Keratinocyte (primary cell): ENCODE measurements at places on chromosomes 12 and 14.

DNA sequence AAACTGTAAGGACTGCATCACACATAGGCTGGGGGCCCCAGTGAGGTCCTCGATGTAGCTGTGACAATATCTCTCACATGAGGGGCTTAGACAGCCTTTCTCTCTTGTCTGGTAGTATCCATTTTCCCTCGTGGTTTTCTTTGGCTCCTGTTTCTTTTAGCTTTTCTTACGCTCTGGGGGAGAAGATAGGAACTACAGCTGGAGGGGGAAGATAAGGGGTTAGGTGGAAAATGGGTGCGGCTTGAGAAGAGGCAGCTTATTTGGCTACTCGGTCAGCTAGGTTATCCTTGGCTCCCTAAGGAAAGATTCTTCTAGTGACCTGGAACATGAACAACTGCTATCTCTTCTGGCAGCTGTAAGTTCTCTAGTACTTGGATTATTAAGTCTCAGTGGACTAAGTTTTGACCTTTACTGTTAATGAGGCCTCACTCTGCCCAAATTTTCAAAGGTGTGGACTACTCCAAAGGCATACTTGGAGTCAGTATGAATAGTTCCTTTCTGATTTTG lies 28.7 kb upstream of the CPNE8 start:
- DNase-seq = no peak

GRCh38 chr14:70955543-70956480 lies 48.6 kb downstream of the PCNX1 start:
- DNase-seq = no peak

- DNase-seq = no peak
Observed at GRCh38 chr12:51071663-51072062, 11.7 kb downstream of the CSRNP2 start.

- no peak for DNase-seq
Observed at GRCh38 chr12:64124511-64125197, 97.4 kb downstream of the KICS2 start.

DNA sequence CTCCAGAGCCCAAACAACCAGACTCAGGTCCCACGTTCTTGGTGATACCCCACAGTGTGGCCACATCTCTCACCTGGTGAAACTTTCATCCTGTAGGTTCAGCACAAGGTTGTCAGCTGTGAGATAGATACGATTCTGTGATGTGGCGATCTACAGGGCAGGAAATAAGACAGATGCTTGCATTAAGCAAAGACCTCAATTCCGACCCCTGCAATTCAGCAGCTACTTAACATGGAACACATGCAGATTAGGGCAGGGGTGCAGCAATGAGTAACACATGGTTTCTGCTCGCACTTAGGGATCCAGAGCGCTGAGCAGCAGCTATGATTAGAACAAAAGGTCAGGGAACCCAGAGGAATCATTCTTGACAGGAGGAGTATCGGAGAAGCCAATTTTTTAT lies 4.1 kb downstream of the PHB2 start:
- no peak for DNase-seq

DNA sequence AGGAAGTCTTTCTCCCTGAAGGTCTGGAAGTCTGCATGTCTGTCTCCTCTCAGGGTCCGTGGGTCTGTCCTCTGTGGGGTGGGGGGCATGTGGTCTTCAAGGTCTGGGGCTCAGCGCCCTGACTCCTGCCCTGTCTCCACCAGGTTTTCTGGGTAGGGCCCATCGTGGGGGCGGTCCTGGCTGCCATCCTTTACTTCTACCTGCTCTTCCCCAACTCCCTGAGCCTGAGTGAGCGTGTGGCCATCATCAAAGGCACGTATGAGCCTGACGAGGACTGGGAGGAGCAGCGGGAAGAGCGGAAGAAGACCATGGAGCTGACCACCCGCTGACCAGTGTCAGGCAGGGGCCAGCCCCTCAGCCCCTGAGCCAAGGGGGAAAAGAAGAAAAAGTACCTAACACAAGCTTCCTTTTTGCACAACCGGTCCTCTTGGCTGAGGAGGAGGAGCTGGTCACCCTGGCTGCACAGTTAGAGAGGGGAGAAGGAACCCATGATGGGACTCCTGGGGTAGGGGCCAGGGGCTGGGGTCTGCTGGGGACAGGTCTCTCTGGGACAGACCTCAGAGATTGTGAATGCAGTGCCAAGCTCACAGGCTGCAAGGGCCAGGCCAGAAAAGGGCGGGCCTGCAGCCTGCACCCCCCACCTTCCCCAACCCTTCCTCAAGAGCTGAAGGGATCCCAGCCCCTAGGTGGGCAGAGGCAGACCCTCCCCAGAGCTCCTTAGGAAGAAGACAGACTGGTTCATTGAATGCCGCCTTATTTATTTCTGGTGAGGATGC lies 3.4 kb downstream of the AQP5 start:
- DNase-seq = no peak

DNA sequence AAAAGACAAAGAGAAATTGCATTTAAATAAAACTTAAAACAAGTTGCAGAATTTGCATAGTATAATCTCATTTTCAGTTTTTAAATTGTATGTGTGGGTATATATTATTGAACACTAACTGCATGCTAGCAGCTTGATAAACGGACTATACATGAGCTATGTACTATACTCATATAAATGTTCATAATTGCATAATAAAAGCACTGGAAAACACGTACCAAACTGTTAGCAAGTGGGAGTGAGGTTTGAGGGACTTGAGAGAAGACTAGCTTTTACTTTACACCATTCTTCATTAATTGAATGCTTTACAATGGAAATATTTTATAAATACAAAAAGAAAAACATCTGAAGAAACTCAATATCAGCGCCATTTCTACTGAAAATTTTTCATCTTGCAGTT lies 32.2 kb upstream of the MDM1 start:
- no peak for DNase-seq

- DNase-seq = no peak
Observed at GRCh38 chr12:49144384-49144783, 13.2 kb upstream of the TUBA1B start.

- DNase-seq = no peak
Observed at GRCh38 chr12:94244165-94245133, 96.1 kb downstream of the PLXNC1 start.

DNA sequence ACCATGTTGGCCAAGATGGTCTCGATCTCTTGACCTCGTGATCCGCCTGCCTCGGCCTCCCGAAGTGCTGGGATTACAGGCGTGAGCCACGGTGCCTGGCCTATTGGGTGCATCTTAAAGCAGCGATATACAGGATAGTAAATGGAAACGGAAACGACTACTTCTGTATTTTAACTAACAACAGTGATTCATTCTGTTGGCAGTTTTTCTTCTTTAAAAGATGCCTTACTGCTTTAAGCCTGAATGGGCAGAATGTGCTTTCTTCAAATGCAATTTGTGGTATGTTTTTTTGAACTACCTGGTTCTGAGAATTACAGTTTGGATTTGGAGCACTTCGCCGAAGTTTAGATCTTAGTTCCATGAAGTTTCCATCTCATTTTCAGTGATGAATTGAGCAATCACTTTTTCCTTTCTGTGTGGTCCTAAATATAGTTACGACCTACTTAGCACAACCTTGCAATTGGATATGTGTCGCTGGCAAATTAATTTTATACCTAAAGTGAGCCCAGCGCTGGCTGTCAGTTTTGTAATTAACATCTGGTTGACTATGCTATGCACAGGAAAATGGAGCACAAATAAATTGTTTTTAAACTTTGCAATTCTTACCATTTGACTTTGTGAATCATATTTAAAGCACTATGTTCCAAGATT lies 53.6 kb upstream of the EIF5 start:
- no peak for DNase-seq

DNA sequence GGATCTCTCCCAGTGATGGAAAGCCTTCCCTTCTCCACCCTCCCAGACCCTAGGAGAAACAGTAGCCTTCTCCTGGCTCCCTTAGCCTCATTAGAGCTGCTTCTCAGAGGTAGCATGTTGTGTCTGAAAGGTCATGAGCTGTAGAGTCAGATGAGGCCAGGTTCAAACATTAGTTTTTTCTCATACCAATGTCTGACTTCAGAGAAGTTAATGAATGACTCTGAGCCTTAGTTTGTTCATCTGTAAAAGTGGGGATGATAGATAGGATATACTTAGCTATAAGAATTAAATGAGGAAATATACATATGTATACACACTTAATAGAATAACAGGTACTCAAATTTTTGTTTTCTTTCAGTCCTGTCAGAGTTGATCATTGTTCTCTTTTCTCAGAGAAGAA lies 523 bp downstream of the SLC6A13 start:
- no peak for DNase-seq

DNA sequence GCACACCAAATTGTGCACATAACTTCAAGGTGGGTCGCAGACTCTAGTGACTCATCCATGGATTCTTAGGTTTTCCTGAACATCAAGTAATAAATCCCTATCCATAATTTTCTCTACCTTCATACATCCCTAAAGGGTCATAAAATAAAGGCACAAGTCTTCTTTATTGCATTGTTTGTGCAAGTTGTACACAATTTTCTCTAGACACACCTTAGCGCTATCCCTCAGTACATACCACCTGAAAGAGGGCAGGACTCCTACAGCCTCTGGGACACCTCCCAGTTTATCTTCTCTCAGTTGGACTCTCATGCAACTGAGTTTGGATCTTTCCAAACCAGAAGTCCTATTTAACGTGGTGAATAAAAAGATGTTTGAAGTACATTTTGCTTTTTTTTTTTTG lies 168.5 kb upstream of the BMP4 start:
- no peak for DNase-seq

GRCh38 chr14:34668111-34668510 lies 38.2 kb upstream of the SNX6 start:
- DNase-seq = no peak

GRCh38 chr14:48874711-48875110 lies 711.5 kb downstream of the RPS29 start:
- no peak for DNase-seq

- no peak for DNase-seq
Observed at GRCh38 chr14:105492031-105492970, 1.3 kb downstream of the TEDC1 start.

DNA sequence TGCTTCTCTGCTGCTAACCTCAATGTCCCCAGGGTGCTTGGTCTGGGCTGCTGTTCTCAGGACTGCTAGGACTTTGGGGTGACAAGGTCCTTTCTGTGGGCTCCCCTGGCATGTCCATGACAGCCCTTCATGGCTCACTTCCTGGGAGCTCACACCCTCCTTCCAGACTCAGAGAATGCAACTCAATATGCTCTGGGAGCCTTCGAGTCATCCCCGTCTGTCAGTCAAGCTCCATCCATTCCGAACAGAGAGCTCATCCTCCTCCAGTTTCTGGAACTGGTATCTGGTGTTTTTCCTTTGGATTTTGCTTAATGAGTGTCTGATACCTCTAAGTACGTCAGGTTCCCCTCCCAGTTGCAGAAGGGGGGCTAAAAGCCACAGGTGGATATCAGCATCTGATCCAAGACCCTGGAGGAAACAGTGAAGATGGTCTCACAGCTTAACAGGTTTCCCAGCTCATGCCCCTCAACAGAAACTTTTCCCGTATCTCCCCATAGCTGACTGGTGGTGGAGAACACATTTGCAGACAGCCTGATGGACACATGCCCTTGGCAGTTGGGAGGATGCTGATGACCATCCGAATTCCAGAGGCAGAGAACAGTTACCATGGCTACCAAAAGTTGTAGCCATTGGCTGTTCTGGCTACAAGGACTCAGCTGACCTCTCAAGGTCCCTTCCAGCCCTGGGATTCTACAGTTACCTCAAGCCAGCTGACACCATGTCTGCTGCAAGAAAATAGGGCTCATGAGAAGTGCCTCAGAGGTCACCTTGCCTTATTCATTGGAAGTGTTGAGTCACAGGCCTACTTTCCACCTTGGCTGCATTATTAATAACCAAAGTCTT lies 9.5 kb upstream of the RAB35 start:
- no peak for DNase-seq

DNA sequence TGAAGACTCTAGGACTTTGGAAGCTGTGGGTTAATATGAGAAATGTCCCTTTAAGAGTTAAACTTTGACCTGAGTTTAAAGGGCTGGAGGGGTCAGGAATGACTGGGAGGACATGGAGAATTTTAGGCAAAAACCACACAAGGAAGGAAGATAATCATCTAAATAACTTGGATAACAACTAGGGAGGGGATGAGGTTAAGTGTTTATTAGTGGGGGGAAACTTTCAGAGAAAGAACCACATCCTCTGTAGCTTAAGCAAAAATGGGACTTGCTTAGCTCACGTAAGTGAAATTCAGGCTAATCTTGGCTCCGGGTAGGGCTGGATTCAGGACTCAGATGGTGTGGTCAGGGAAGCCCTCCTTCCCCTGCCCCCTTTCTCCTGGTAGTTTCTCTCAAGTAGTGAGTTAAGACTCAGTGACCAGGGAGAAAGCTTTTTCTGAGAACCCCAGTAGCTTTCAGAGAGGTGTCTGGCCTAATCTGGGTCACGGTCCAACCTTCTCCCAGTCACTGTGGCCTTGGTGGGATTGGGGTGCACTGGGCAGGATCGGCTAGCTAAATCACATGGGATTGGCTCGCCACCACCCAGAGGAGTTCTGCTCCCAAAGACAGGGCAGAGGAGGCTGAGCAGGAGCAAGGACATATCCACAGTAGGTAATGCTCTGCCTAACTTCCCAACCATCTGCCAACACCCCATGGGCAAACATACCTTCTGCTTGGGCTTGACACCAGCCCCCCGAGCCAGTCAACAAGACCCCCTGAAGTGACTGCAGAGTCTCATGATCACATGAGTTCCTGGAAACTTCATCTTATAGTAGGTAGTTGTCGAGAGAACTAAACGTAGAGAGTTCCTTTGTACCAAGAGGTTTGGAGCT lies 52.8 kb downstream of the ARF6 start:
- DNase-seq = no peak

DNA sequence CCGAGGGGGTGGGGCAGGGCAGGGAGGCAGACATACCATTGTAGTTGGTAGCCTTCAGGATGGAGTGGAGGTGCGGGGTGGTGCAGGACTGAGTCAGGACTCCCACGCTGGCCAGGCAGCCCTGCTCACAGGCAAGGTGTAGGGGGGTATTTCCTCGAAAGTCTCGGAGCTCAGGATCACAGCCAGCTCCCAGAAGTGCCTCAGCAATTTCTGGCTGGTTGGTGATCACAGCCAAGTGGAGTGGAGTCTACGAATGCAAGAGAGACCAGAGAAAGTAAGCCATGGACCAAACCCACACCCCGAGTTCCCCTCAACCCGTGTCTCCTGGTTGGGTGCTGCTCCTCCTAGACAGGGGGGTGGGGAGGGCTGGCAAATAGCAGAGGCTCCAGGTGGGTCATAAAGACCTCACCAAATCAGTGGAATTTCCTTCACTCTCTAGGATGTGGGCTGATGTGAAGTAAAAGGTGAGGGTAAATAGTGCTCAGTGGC lies 1.4 kb downstream of the NFKBIA start:
- DNase-seq = no peak

GRCh38 chr12:65171073-65171472 lies 1.7 kb downstream of the LEMD3 start:
- DNase-seq = no peak

DNA sequence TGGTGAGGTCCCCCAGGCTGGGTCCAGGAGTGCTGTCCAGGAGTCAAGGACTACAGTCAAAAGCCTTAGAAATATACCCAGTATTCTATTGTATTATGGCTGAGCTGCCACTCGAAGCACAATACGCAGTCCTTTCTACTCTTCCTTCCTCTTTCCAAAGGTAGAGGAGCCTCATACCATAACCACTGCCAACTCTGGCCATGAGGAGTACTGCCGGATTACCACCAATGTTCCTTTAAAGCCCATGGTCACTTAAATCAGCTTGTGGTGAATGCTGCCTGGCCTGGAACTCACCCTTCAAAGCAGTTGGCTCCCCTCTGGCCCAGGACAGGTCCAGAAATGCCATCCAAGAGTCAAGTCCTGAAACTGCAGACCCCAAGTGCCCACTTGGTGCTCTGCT lies 425.4 kb downstream of the SLC16A7 start:
- no peak for DNase-seq

GRCh38 chr12:31876568-31877424 lies 82.4 kb upstream of the RESF1 start:
- no peak for DNase-seq

- no peak for DNase-seq
Observed at GRCh38 chr12:7907009-7907408, 29.0 kb downstream of the SLC2A3 start.
